ENCODE measurements at places on chromosomes 11 and 22.

DNA sequence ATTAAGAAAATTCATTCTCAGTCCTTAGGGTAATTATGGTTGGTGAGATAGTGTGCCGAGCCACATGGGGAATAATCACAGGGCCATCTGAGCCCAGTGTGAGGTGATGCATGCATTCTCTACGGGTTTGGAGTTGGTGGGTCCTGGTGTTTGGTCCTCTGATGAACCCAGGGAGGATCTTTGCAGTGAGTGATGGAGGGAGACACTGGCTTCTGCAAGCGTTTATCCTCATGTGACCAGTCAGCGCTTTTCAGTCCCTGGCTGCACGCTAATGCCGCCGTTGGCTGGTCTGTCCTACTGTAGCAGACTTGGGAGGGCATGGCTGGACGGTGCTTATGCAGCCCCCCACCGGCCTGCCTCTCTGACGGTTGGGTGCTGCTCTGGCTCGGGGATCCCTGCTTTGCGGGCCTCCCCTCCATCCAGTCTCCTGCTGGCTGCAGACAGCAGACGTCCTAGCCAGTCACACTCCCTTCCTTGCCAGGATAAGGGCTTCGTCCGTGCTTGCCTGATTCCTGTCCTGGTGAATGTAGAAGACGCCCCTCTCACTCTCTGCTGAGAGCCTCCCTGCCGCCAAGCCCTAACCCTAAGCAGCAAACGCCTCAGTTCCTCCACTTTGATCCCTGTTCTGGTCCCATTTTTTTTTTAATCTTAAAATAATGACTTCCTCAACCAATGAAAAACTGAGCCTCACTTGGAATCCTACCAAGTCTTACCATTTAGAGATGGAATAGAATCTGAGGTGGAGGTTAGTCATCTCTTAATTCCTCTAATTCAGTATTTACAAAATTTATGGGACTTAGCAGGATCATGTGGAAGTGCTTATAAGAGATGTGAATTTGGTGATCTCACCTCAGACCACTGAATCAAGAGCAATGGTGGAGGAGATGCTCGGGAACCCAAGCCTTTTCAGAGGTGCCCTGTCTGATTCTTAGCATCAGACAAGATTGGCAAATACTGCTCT lies 143.7 kb upstream of the SORL1-AS1 start:
- DNase-seq = no peak

DNA sequence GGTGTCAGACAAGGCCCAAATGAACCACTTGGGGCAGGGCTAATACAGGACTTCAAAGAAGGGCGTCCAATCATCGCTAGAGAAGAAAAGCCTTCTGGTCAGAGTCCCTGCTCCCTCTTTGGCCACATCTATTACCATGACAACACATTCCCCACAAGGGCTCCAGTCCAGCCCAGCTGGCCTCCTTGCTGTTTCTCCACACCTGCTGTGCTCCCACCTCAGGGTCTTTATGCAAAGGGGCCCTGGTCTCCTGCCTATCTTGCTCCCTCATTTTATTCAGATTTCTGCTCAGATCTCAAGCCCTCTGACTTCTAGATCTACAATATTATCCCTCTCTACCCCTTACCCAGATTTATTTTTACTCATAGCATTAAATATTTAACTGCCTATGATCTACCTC lies 58.0 kb upstream of the KIRREL3 start:
- DNase-seq = no peak

DNA sequence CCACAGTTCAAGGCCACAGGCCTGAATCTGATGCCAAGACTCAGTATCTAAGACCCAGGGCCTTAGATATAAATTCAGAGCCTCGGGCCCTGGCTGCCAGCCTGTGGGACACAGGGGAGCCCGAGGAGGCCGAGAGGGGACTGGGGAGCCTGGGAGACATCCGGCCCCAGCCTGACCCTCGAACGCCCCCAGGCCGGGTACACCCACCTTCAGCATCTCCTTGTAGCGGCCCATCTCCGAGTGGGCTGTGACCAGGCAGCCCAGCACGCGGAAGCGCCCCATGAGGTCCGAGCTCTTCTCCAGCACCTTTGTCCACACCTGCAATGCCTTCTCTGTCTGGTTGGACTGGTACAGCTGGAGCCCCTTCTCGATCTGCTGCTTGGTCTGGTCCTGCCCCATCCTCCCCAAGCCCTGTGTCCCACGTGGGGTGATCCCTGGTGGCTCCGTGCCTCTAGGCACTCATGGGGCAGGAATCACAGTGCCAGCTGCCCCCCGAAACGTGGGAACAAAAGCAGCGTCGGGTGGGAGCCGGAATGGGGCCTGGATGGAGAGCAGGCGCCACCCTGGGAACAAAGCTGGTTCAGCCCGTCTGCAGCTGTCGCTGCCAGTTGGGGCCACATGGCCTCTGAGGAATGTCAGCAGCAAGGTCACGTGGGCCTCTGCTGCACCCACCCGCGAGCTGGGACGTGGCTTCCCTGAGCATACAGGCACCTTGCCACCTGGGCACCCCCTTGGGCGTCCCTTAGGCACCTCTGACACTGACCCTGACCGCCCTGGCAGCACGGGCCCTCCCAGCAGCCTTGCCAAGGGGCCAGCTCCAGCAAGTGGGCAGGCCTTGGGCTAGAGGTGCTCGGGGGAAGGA lies at the start of gene RAPSN:
Gene RAPSN (minus strand): TSS at position 571 of the 862 bp plus-strand sequence. CDS start 172 bp downstream, at position 399.
- no peak for DNase-seq

GRCh38 chr11:99973993-99974392 lies 713.1 kb upstream of the ARHGAP42 start:
- DNase-seq = peak; percentile 62

DNA sequence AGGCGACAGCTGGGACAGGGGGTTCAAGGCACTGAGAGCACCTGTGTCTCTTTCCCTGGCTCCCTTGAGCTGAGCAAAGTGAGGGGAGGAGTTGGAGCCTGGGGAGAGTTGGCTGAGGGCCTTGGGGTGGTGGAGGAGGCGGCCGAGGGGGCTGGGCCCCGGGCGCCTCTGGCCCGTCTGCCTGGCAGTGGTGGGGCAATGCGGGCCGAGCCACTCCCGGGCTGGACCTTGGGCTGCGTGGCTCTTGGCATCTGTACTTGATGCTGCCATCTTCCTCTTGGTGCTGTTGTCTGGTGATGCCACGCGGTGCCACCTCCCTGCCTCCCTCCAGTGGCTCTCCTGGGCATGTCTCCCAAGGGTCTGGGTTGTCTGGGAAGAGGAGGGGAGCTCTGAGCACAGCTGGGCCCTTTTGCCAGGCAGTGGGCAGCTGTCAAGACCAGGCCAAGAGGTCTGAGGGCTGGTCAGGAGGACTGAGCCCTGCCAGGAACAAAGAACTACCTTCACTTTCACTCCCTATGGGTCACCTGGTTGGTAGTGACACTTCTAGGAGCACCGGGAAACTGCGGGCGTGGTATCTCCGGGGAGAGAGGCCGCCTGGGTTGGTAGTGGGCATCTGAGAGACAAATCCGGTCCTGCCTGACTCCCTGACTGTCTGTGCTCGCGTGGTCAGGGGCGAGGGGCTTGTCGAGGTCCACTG lies 1.3 kb downstream of the GRIK4 start:
- DNase-seq = no peak

DNA sequence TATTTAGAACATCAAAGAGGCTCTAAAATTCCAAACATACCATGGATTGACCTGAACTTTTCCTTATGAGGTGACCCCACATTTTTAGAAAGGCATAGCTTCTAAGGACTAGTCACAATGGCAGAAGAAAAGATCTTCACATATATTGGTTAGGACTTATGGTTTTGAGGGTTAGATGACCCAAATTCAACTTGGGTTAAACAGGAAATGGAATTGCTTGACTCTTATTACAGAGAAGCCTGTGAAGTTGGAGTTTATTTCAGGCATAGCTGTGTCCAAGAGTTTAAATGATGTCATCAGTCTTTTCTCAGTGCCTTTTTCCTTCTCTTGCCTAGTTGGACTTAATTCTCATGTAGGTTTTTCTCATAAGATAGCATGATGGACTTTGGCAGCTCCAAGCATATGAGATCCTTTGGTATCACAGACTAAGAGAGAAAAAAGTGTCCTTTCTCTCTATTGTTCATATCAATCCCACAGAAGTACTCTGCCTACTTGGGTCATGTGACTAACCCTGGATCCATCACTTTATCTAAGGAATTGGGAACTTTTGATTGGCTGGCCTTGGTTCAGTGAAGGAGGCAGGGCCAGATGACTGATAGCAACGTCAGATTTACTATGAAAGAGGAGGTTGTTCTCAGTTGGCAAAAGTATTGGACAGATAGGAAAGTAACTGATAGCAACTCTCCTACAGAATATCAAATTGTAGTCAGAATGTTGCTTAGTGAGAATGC lies 17.3 kb upstream of the RAG1 start:
- no peak for DNase-seq

- peak; percentile 1 for DNase-seq
These were observed 1.6 kb downstream of the TRIM68 start for GRCh38 chr11:4606231-4607015.

DNA sequence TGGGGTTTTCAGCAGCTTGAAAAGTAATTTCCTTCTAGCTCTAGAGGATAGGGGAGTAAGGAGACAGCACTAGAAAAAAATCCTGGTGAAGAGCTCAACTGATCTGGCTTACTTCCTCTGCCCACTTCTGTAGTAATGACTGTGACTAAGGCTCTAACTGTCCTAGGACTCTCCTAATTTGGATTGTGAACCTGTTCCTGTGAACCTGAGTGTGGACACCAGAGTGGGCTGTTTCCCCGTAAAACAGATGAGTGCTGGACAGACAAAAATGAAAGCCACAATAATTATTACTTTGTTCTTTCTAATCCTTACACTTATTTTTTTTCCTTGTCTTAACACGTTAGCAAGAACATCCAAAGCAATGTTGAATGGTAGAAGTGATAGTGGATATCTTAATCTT lies 154.1 kb downstream of the AASDHPPT start:
- DNase-seq = no peak

- DNase-seq = no peak
These were observed 87.4 kb upstream of the SLC6A5 start for GRCh38 chr11:20511982-20512381.

DNA sequence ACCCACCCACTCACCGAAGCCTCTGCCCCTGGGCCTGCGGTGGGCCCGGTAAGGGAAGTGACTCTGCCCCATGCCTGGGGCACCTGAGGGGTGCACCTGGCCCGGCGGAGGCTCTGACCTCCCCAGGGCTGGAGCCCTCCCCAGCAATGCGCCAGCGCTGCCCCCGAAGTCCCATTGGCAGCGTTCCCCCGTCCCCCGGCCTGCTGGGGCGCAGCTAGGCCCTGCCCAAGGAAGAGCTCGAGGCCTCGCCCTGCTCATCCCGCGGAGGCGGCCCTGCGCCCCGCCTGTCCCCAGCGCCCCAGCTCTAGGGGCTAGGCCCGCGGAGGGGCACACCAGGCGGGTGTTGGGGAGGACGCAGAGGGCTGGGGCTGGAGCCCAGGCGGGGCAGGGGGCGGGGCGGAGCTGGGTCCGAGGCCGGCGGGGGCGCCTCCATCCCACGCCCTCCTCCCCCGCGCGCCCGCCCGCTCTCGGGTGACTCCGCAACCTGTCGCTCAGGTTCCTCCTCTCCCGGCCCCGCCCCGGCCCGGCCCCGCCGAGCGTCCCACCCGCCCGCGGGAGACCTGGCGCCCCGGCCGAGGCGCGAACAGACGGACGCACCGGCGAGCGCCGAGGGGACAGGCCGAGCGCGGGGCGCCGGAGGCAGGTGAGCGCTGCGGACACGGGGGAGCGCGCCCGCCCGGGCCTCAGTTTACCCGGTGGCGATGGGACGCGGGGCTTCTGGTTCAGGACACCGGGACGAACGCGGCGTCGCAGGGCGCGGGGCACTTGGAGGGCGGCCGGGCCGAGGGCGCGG lies at the start of gene EPS8L2:
Gene EPS8L2 (plus strand): TSS at position 586 of the 793 bp plus-strand sequence. CDS start 3,177 bp downstream, outside the sequence.
- no peak for DNase-seq

DNA sequence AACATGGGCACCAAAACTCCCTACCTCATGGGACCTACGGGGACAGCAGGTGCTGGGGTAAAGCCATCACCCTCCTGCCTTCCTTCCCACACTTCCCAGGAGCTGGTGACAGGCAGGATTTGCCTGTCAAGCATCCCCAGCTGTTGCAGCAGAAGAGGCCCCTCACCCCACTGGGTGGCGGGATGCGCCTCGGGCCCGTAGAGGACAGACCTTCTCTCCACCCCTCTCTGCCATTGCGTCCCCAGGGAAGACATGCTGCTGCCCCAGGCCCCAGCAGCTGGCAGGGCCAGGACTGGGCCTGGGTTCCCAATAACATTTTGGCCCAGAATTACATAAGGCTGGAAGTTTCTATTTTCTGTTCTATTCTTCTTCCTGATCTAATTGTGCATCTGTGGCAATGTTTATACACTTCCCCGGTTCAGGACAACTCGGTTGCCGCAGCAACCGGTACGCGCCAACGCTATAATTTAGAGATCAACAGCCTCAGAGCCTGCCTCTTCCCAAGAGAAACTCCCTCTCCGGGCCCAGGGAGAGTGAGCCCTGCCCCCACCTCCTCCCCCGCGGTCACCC lies 25.4 kb downstream of the KCNJ4 start:
- DNase-seq = no peak

- no peak for DNase-seq
These were observed 4.3 kb downstream of the POLD4 start for GRCh38 chr11:67349036-67349435.

- DNase-seq = no peak
These were observed 15.2 kb upstream of the OR52K2 start for GRCh38 chr11:4433856-4434255.

DNA sequence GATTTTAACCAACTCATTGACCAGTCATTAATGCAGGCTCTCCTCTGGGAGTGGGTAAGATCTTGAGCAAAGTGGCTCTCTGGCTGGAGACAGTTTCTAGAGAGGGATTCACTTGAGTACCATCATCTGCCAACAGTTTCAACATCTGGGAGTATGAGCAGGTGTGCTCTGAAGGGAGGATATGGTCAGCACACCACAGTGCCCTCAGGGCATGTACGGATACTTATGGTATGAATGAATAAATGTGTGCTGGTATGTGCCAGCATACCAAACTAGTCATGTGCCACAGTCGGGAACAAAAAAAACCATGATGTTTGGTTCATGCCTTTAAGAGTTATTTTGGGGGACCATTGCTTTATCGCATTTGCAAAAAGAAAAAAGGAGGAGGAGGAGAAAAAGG lies 1197.5 kb upstream of the TENM4 start:
- DNase-seq = peak; percentile 7

- no peak for DNase-seq
These were observed 121.0 kb downstream of the LUZP2 start for GRCh38 chr11:24617856-24618255.

DNA sequence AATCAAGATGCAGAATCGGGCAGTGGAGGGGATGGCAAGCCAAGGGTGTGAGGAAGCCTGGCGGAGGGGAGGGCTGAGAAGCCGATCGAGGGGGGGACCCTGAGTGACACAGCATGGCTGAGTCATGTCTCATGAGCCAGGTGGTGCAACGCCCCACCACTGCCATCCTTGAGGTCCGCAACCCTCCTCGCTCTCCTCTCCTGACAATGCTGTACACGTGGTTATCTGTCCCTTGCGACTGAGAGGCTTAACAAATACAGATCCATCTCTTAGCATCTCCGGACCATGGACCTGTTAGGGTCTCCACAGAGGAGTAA lies 14.2 kb downstream of the SLC22A12 start:
- no peak for DNase-seq

- DNase-seq = no peak
These were observed 91.0 kb downstream of the SERGEF start for GRCh38 chr11:17921659-17922415.

- no peak for DNase-seq
These were observed 963.4 kb upstream of the CCDC90B start for GRCh38 chr11:84249344-84250135.
